ENCODE measurements at places on chromosomes 5 and 9. TPM values are rescaled to one million over a fixed set of nuclear protein-coding genes. Genes with fewer than 3 reads are reported as not detected.

Gene IFNW1
- not detected for total RNA-seq

GRCh38 chr9:90974016-90974415 lies 172.4 kb downstream of the SYK start:
- DNase-seq = no peak

GRCh38 chr5:132095424-132095972 lies 21.9 kb downstream of the CSF2 start:
- DNase-seq = peak; percentile 36

Gene WDR38
- not detected for total RNA-seq

Gene FCN1
- total RNA-seq = not detected

Measured in dermis microvascular lymphatic vessel endothelial cell (primary cell).